T follicular helper cell (primary cell): ENCODE measurements at places on chromosomes 1 and 21.
A peak's percentile ranks its signal among the peaks of the same experiment; 100 is the strongest.

GRCh38 chr1:39187275-39188046, 17.0 kb upstream of the MACF1 start:
- DNase-seq, result no peak

GRCh38 chr1:26102526-26102925, 9.1 kb upstream of the PDIK1L start:
- DNase-seq, result no peak

DNA sequence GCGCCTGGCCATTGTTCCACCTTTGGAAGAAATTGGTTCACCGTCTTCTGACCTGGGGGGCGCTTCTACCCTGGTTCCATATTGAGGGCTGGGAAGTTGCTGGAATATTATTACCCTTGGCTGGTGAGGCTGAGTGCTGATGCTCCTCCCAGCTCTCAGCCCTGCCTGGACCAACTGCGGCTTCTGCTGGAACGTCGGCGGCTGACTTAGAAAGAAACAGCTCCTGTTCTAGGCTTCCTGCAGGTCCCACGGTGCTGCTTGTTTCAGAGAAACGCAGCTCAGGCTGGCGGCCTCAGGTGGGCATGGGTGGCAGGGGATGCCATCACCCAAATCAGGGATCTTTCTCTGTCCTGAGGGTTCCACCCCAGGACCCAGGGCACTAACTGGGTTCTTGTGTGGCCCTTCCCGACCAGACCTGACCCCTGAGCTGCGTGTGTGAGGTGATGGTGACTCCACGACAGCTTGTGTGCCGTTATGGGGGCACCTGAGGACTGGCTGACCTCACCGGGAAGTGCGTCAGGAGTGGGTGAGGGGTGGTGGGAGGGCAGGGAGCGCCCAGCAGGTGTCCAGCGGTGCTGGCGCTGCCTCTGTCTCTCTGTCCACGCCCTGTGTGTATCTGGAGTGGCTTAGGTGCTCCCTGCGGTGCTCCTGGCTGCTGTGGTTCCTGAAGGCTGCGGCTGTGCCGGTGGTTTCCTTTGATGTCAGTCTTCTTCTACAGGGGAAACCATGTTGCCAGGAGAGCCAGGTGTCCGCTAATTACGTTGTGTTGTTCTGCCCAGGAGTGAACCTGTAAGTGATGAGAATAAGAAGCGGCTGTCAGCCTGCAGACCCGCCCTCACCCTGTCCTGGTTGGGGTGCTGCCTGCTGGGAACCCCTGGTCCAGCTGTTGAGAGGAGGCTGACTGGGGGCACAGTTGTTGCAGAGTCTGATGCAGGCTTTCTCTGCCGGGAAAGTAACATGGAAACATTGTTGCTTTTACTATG, 8.9 kb downstream of the SKI start:
- DNase-seq, result peak; percentile 59

- DNase-seq, result no peak
These were observed 94.6 kb upstream of the ARHGEF16 start for GRCh38 chr1:3359756-3360440.

DNA sequence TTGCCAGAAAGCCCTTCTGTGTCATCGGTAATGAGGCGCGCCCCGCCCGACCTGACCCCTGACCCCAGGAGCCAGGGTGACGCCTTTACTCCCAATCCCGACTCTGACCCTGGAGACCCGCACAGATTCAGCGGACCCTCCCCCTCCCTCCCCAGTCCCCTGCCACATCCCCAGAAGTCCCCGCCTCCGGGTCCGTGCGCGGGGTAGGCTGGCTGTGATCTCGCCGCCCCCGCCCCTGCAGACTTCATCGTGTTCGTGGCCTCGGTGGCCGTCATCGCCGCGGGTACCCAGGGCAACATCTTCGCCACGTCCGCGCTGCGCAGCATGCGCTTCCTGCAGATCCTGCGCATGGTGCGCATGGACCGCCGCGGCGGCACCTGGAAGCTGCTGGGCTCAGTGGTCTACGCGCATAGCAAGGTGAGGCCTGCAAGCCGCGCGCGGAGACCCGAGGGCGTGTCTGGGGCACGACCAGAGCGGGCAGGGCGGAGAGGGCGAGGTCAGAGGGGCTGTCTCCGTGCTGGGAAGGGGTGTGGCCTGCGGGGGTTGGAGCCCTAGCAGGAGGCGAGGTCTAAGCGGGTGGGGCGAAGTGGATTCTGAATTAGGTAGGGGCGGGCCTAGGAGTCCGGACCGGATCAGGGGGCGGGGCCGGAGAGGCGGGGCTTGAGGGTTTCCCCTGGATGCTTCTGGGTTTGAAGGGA, 34.8 kb downstream of the KCNQ4 start:
- peak; percentile 84 for DNase-seq

DNA sequence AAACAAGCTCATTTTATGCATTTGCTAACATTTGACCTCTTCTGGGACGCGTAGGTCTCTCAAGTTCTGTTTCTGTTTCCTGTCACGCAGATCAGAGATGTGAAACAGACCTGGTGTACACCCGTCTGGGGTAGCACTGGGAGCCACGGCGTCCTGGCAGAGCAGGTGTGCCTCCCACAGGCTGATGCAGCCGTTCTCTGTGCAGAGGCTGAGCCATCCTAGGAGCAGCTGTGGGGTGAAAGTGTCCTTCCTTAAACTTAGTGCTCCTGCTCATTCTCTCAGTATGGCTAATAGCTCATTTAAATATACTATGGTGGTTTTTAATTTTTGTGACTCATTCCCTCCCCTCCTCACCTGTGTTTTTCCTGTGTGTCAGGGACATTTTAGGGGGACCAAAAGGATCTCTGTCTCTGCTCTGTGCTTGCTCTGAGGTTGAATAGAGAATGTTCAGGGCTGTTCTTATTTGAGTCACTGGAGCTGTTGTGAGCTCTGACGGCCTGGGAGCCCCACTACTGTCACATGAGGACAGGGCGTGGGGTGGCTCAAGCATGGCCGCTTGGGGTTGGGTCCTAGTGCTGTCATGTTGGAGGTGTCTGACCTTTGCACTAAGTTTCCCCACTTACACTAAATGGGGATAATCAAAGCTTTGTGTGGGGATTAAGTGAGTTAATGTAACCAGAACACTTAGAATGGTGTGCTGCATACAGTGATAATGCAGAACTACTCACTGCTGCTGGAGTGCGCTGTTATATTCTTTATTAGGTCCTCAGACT, 43.0 kb downstream of the GALNT2 start:
- peak; percentile 10 for DNase-seq

DNA sequence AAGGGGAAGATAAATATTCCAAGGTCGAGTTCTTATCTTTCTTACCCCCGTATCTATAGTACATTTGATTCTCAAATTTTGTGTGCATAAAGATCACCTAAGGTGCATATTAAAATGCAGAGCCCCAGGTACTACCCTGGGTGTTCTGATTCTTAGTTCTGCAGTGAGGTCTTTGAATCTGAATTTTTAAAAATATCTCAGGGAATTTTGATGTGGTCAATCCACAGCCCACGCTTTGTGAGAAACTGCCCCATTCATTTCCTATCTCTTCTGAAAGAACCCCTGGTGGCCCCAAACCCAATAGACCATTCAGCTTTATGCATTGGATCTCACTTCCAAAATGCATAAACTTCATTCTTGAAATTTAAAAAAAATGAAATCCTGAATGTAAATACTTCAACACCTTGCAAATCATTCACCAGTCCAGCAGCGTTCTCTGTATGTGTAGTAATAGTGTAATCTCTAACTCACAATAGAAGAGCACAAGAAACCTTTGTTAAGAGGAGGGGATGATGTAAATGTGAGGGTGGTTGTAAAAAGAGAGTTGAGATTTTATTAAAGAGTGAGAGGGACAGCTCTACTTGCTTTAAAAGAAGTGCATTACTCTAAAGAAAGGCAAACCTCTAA, 108.8 kb upstream of the ZP4 start:
- DNase-seq, result no peak

DNA sequence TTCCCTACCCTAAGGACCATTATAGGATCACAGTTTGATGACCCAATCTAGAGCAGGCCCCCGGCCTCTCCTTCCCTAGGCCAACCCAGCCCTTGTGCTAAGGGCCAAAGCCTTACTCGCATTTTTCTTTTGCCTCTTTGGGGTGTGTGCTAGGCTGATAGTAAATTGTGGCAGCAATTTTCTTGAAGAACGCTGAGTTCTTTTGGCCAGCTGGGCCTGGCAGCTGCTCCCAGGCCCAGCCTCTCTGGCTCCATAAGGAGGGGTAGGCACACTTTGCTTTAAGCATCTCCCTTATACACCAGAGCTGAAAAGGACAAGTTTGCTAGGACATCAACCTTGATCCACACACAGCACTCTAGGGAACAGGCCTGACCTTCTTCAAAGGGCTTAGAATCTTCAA, 4.2 kb downstream of the OLFML2B start:
- DNase-seq, result no peak

DNA sequence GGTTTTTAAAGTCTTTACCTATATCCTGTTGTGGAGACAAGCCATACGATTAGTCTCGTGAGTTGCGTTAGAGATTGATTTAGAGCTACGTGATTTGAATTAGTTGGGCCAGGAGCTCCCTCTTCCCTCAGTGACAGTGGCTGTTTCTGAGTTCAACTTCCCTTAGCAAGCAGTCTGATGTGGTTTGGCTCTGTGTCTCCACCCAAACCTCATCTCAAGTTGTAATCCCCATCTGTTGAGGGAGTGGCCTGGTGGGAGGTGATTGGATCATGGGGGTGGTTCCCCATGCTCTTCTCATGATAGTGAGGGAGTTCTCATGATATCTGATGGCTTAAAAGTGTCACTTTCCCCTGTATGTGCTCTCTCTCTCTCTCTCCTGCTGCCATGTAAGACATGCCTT, 192.9 kb upstream of the PTGFR start:
- no peak for DNase-seq

- no peak for DNase-seq
These were observed 996 bp downstream of the CNIH4 start for GRCh38 chr1:224357626-224358124.

GRCh38 chr21:44006017-44006619, 6.0 kb upstream of the TRAPPC10 start:
- DNase-seq, result no peak

DNA sequence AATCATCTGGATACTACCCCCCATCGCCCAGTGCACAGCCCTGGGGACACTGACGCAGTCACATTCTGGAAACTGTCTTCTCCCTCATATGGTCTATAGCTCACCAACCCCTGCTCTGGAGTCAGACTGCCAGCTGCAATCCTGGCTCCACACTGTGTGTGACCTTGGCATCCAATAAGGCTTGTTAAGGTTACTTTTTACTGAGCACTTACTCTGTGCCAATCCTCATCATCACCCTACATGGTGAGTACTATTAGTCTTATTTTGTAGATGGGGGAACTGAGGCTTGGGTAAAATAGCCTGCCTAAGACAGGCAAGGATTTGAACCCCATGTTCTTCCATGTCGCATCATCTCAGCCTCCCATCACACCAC, 34.9 kb downstream of the AHDC1 start:
- no peak for DNase-seq
